Foreskin melanocyte (primary cell): ENCODE measurements at places on chromosomes 4 and X.

DNA sequence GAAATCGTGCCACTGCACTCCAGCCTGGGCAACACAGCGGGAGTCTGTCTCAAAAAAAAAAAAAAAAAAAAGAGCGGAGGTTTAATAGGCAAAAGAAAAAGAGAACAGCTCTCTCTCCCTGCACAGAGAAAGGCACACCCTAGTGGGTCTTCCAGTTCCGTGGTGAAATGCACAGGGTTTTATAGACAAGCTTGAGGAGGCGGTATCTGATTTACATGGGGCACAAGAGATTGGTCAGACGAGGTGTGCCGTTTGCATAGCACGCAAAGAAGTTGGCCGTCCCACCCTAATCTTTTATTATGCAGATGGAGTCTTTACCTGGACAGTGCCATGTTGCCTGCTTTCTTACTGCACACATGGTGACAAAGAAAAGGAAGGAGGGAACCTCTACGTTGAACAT lies 33.5 kb upstream of the REST start:
- DNase-seq: no peak

DNA sequence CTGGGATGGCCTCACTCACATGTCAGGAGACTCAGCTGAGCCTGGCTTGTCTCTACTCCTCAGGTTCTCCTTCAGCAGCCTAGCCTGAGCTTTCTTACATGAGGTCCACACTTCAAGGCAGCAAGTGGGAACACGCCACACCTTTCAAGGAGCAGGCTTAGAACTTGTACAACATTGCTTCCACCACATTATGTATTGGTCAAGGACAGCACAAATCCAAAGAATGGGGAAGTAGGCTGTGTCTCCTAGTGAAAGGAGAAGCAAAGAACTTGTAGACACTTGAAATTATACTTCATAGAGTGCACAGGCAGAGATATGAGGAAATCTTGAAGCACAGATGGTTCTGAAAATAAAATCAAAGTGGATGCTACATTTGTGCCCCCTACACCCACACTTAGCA lies 120.9 kb upstream of the NOCT start:
- DNase-seq: no peak

DNA sequence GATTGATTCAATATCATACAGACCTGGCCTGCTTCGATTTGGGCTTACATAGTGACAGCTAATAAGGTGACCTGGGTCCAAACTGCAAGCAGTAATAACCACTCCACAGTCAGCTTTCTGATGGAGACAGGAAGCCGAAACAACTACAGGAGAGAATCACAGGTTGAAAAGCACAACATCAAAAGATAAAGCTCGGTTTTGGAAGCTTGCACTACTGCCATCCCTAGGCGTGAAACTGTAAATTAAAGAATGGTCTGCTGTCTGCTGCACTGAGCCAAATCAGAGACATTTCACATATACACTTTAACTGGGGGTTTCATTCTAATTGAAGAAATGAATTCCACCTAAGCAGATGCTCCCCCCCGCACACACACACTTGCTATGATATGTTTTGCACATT lies 116.3 kb downstream of the DHX15 start:
- DNase-seq: no peak

DNA sequence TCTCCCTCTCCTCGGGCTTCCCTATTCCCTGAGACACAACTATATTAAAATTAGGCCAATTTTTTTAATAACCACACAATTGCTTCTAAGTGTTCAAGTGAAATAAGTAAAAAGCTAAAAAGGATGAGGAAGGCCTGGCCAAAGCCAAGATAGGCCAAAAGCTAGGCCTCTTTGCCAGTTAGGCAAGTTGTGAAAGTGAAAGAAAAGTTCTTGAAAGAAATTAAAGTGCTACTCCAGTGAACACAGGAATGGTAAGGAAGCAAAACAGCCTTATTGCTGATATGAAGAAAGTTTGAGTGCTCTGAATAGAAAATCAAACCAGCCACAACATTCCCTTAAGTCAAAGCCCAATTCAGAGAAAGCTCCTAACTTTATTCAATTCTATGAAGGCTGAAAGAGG lies 114.2 kb upstream of the FAT4 start:
- no peak for DNase-seq

DNA sequence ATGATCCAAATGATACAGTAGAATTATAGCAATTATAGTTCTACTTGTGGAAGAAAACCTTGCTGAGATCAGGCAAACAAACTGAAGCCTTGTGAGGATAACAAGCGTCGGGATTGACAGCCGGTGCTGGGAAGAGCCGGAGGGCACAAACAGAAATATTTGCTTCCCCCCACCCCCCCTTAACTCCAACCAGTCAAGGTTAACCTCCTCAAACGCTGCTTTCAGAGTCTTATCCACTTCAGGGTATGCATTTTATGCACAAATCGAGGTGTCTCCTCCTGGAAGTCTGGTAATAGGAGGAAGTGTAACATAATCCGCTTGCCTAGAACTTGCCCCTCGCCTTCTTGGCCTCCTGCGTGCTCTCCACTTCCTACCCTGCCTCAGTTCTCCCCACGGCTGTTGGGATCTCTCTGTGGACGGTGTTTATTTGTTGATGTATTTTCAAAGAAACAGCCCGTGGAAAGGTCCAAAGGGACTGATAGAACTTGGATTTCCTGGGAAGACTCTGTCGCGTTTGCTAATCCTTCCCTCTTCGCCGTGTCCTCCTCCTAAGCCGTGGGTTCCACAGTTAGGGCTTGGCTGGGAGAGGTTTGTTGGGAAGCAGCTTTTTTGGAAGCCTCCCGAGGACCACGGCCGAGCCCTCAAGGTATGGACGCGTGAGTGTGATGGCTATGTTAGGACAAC lies 4.1 kb upstream of the ARX start:
- DNase-seq: no peak

- DNase-seq: peak; percentile 80
Measured at GRCh38 chr4:140252742-140253555, 99.0 kb upstream of the MAML3 start.

GRCh38 chrX:116281106-116281505 lies 110.6 kb downstream of the AGTR2 start:
- no peak for DNase-seq

DNA sequence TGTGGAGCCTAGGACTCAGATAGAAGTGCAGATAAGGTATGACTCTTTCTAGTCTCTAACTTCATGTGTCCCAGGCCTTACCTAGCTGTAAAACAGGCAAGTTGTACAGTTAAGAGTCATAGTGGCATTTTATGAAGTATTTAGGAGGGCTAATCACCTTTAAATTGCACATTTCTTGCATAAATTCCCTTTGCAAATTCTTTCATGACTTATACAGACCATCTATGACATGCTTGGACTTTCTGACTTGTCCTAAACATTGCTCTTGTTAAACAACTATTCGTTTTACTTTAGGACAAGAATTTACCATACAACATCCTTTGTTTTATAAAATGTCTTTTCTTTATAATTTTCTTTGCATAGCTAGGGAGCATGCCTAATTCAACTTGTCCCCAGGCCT lies 7.8 kb upstream of the RRAGB start:
- DNase-seq: peak; percentile 24

- DNase-seq: no peak
Measured at GRCh38 chr4:129110931-129111330, 15.0 kb downstream of the C4orf33 start.

- DNase-seq: no peak
Measured at GRCh38 chrX:154125391-154126040, 18.5 kb upstream of the OPN1LW start.

- no peak for DNase-seq
Measured at GRCh38 chr4:72604324-72604723, 35.3 kb upstream of the ADAMTS3 start.

- peak; percentile 56 for DNase-seq
Measured at GRCh38 chr4:143399113-143399949, 62.7 kb downstream of the GAB1 start.

GRCh38 chr4:78520808-78521226 lies 30.8 kb upstream of the ANXA3 start:
- no peak for DNase-seq

- DNase-seq: no peak
Measured at GRCh38 chr4:41136456-41136855, 77.9 kb downstream of the APBB2 start.

DNA sequence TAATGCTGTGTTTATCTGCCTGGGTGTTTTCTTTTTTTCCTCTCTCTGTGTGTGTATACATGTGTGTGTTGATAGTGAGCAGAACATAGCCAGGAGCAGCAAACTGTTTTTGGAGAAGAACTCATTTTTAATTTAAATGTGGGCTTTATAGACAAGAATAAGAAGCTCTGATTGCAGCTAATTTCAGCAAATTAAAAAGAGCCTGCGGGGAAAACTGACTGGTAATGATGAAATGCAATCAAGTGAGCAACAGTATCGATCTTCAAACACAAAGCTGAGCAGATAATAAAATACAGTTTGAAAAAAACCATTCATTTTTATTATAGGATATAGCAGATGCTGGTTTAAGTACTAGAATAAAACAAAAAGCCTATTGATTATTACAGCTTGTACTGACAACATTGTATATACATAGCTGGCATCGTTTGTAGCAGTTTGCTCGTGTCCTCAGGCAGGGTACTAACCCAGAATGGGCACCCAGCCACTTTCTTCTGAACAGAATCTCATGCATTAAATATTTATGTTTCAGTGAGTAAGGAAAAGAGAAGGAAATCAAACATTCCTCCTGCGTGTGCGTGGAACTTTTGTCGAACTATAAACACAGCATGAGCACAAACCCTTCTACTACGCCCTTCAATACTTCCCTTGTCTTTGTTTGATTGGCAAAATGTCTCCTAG lies 73.5 kb upstream of the ZFP42 start:
- DNase-seq: peak; percentile 93

- no peak for DNase-seq
Measured at GRCh38 chr4:66123190-66123589, 452.9 kb upstream of the EPHA5 start.

DNA sequence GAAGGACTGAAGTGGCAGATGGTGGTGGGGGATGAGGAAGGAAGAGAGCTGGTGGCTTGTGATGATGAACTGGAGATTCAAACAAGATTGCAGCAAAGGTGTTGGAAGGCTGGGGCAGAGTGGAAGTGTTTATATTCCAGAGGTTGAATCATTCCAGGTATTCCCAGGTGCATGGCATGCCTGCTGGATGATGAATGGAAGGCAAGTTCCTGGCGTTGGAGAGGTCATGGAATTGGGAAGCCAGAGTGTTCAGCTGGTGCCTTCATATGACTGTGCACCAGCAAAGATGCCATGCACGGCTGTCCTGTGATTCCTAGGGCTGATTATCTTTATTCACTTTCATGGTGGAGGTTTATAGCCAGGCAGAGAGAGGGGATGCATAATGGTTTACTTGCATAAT lies 135.8 kb upstream of the PUDP start:
- DNase-seq: no peak

- no peak for DNase-seq
Measured at GRCh38 chrX:20393944-20394343, 127.2 kb upstream of the RPS6KA3 start.

GRCh38 chr4:128813965-128814364 lies 4.5 kb downstream of the JADE1 start:
- DNase-seq: no peak

DNA sequence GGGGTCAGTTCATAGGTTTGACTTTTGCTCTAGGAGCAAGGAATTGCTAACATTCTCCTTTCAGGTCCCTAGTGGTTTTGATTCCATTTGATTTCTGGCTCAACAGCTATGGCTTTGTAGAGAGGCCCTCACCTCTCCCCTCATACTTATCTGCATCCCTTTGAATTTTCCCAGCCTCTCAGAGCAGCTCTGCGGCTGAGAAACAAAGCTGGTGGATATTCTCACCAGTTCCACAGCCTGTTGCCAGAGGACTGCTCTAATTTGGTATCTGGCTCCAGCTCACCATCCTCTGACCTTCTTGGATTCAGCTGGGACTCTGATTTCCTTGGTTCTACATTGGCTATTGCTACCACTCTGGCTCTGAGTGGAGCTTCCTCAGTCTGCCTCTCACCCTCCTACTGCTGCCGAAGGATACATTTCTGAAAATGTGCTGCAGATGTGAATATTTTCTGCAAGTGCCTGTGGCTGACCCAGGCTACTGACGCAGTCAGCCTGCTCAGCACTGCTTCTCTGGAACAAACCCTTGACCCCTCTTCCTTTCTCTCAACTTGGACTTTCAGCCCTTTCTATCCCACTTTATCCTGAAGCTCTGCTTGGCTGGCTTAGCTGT lies 110.9 kb upstream of the ENPEP start:
- DNase-seq: no peak

DNA sequence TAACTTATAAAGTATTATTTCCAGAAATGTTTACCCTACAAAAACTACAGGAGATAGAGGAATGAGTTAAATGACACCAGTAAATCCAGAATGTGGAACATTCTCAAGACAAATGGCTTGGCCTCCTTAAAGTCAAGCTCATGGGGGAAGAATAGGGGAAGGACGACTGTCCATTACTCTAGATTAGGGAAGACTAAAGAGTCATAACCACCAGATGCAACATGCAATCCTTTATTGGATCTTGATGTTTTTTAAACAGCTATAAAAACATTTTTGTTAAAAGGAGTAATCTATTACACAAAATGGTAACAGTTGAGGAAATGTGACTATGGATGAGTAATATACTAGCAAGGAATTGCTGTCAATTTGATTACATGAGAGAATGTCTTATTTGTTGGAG lies 11.1 kb downstream of the ACOT9 start:
- no peak for DNase-seq

GRCh38 chr4:66266035-66266434 lies 595.7 kb upstream of the EPHA5 start:
- DNase-seq: no peak

- DNase-seq: no peak
Measured at GRCh38 chrX:13376857-13377549, 57.1 kb upstream of the ATXN3L start.

DNA sequence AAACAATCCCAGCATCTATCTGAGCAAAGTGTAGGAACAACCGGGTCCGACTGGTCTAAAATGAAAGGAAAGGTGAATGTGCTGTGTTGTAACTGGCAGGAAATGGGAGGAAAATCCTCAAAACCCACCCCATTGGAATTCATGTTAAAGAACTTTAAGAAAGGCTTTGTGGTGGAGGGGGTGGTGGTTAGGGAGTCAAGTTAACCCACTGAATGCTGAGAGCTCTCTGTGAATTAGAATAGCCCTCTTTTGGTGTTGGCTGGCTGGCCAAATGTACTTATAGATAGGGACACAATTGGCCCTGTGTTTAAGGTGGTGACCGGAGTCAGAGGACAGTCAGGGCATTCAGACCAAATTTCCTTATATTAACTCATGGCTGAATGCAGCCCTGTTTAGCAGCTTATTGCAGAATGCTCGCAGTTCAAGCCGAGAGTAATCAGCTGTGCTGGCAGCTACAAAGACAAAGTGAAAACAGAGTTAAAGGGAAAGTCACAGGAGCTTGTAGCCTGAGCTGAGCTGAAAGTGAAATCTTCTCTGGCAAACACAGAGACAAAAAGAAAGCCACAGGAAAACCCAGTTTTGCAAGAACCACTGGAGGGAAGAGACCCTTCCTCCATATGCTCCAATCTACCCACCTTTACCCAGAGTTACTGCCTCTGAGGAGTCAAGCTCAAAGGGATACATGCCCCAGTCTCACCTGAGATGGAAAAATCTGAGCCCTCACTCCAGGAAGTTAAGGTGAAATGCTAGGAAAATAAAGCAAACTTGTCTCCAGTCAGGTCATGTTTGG lies 38.5 kb upstream of the UGT2B7 start:
- peak; percentile 94 for DNase-seq

- DNase-seq: no peak
Measured at GRCh38 chrX:39774774-39775328, 322.9 kb downstream of the BCOR start.

GRCh38 chrX:8364369-8365141 lies 100.1 kb upstream of the VCX3B start:
- peak; percentile 8 for DNase-seq
